ENCODE measurements at places on chromosomes 6 and 20.

DNA sequence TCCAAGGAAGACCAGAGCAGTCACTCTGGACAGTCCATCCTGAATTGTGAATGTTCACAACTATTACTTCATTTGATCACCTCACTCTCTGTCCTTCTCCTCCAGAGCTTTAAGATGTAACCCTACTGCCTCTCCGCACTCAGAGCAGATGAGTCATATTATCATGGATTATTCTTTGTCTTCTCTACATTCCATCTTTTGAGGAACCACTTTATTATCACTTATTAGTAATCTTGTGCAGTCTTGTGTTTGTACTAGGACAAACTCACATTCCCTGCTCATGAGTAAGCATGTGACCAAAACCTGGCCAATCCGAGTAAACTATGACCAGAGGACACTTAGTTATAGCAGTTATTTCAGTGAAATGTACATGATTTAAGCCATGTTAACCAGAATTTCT, 401.5 kb upstream of the ADGRB3 start:
- no peak for DNase-seq
- no peak overlapping the region for H3K4me3 ChIP-seq
- no peaks in the 10 kb centered on the region for H3K27me3 ChIP-seq
- no peak overlapping the region for H3K27ac ChIP-seq
- H3K4me1 ChIP-seq, result no peaks in the 10 kb centered on the region
- H3K36me3 ChIP-seq, result no peaks in the 10 kb centered on the region

- DNase-seq, result no peak
- H3K4me1 ChIP-seq, result no peaks in the 10 kb centered on the region
- no peak overlapping the region for H3K4me3 ChIP-seq
These were observed 508.9 kb upstream of the NOX3 start for GRCh38 chr6:155964544-155964943.

DNA sequence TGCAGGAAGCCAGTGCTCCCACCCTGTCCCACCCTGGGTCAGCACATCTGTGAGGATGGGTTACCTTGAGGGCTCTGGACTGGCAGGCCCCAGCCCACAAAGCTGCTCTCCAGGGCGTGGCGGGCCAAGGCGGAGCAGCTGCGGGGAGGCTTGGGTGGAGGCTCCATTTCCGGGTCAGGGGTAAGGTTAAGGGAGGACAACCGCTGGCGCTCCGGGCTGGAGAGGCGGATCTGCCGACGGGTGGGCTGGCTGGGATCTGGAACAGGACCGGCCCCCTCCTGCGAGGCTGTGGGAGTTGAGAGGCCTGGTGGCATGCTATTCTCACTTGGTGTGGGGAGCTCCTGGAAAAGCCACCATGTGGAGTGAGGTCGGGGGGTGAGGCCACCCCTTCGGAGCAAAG, 5.5 kb downstream of the SMPD2 start:
- H3K36me3 ChIP-seq, result peaks cover 9% of the 10 kb centered on the region
- no peaks in the 10 kb centered on the region for H3K27me3 ChIP-seq
- H3K4me1 ChIP-seq, result no peaks in the 10 kb centered on the region
- no peak overlapping the region for H3K27ac ChIP-seq

DNA sequence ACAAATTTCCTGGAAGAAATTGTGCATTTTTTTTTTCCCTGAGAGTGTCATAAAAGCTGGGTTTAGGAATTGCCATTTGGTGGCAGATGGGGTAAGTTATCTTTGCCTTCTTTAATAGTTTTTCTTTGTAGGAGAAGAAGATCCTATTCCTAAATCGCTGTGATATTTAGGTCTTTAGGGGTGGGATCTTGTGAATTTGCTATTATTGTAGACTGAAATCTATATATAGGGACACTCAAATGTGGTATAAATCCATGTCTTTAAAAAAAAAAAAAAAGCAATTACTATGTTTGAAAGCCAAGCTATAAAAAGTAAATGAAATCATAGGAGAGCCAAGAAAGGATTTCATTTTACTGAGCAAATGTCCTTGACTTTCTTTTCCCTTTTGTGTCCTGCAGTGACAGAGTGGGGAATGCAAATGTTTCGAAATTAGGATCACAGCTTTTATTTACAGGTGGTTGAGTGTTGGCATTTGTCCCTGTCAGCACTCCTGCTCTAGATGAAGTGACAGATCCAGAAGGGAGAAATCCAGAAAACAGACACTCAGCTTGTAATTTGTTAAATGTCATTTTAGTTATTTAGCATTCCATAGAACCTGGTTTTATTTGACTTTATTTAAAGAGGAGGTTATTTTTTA, 29.4 kb downstream of the TIAM2 start:
- H3K4me3 ChIP-seq, result no peak overlapping the region
- no peaks in the 10 kb centered on the region for H3K27me3 ChIP-seq
- no peak overlapping the region for H3K27ac ChIP-seq
- no peaks in the 10 kb centered on the region for H3K4me1 ChIP-seq

- peak; percentile 25 for DNase-seq
- no peaks in the 10 kb centered on the region for H3K4me1 ChIP-seq
- no peaks in the 10 kb centered on the region for H3K36me3 ChIP-seq
These were observed 19.4 kb upstream of the SDHAF4 start for GRCh38 chr6:70547313-70547712.

- no peaks in the 10 kb centered on the region for H3K4me1 ChIP-seq
- H3K4me3 ChIP-seq, result no peak overlapping the region
- H3K27ac ChIP-seq, result peak overlapping the region; percentile 27
These were observed 119.5 kb downstream of the FOXC1 start for GRCh38 chr6:1729133-1729749.

- DNase-seq, result no peak
- no peaks in the 10 kb centered on the region for H3K4me1 ChIP-seq
- H3K27ac ChIP-seq, result no peak overlapping the region
These were observed 29.1 kb upstream of the APCDD1L start for GRCh38 chr20:58544286-58544685.

DNA sequence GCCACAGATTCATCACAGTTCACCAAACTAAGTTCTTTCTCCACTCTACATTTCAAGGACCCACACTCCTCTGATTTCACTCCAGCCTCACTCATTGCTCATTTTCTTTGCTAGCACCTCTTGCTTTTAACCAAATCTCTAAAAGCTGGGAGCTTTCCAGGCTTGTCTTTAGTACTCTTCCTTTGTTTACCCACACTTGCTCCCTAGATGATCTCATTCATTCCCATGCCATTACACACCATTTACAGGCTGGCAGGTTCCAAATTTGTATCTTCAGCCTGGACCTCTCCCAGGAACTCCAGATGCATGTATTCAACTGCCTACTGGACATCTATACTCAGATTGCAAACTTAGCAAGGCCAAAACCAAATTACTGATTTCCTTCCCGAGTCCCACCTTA, 5.3 kb upstream of the GUCA1B start:
- peaks cover 4% of the 10 kb centered on the region for H3K4me1 ChIP-seq
- DNase-seq, result no peak
- H3K36me3 ChIP-seq, result no peaks in the 10 kb centered on the region
- H3K27me3 ChIP-seq, result no peaks in the 10 kb centered on the region
- no peak overlapping the region for H3K27ac ChIP-seq

DNA sequence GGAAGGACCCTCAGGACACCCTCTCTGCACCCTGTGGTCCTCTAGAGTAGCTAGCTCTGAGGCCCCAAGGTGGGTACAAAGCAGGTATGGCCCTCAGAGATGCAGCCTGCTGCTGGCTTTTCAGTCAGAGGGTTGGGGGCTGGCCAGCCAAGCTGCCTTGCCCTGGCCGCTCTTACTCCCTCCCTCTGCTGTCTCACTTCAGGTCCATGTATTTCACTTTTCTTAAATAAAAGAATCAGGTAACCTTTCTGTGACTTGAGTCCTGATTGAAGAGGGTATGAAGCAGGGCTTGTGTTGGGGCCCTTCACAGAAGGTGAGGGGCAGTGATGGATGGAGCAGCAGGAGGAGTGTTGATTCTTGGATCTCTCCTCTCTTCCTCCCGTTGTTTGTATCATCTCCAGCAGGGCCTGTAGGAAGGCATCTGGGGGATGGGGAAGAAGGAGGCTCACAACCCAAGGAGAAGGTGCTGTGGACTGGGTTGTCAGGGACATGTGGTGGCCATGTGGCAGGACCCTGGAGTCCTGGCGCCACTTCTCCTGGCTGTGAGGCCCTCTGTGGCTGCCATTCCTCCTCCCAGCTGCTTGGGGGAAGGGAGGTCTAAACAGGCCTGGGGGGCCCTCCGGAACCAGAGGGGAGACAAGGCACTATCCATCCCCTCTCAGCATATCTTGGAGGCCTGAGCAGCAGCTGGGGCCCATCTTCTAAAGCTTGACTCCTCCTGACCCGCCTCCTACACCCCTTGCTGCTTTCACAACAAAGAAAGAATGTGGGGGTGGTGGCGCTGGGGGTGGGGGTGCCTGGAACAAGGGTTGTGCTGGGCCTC, 1.1 kb upstream of the PTK7 start:
- peak; percentile 97 for DNase-seq
- H3K27me3 ChIP-seq, result no peaks in the 10 kb centered on the region
- no peak overlapping the region for H3K4me3 ChIP-seq

- no peaks in the 10 kb centered on the region for H3K4me1 ChIP-seq
- no peak overlapping the region for H3K4me3 ChIP-seq
- H3K27me3 ChIP-seq, result no peaks in the 10 kb centered on the region
- DNase-seq, result no peak
- H3K27ac ChIP-seq, result no peak overlapping the region
These were observed 84.7 kb upstream of the RNF24 start for GRCh38 chr20:4099905-4100675.

DNA sequence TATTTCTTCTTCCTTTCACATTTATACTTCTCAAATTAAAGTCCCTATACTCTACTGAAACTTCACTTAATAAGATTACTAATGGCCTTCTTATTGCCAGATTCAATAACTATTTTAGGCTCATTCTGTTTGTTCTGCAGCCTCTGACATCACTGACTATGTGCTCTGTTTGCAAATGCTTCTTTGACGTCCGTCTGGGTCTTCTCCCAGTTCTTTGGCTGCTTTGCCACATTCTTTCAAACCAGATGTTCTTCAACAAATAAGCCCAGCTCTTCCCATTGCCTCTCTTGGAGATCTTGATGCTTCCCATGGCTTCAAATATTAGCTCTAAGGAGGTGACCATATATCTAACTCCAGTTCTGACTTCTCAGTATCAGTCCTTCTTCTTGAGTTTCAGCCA, 117.4 kb downstream of the BTBD9 start:
- H3K36me3 ChIP-seq, result no peaks in the 10 kb centered on the region
- H3K27me3 ChIP-seq, result no peaks in the 10 kb centered on the region
- H3K4me3 ChIP-seq, result no peak overlapping the region

- H3K4me1 ChIP-seq, result no peaks in the 10 kb centered on the region
- H3K27me3 ChIP-seq, result no peaks in the 10 kb centered on the region
- no peaks in the 10 kb centered on the region for H3K36me3 ChIP-seq
- H3K27ac ChIP-seq, result no peak overlapping the region
- H3K4me3 ChIP-seq, result no peak overlapping the region
These were observed 51.2 kb downstream of the ORC3 start for GRCh38 chr6:87641065-87641692.

GRCh38 chr6:156423075-156423474, 354.1 kb upstream of the ARID1B start:
- no peak overlapping the region for H3K27ac ChIP-seq
- H3K36me3 ChIP-seq, result no peaks in the 10 kb centered on the region
- no peak for DNase-seq
- no peaks in the 10 kb centered on the region for H3K27me3 ChIP-seq
- no peaks in the 10 kb centered on the region for H3K4me1 ChIP-seq

DNA sequence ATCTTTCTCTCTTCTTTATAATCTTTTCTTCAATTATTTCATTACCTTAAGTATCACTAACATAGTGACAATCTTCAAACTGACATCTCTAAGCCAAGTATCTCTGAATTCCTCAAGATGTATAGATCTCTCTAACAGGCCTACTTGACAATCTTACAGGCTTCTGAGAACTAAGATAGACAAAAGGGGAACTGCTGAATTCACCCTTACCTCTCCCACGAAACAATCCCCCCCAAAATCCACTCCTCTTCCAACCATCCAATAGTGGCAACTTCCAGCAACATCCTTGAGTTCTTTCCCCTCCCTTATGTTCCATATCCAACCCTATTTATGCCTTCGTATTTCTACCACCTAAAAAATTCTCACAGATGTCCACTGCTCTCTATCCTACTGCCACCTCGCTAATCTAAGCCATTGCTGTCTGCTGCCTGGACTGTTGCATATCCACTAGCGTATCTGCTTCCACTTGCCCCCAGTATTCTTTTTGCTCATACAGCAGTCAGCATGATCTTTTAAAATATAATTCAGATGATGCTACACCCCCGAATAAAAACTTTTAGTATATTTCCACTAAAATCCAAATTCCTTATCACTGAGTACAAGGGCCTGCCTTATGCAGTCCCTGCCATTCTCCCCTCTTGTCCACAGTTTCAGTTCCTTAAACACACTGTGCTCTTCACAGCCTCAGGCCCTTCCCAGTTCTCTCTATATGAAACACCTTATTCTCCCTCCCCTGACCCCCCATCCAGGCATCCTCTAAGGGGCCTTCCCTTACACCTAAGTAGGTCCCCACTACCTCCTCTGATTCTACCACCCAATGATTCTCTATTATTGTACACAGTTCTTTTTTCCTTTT, 8.0 kb downstream of the REPS1 start:
- H3K4me1 ChIP-seq, result no peaks in the 10 kb centered on the region
- no peaks in the 10 kb centered on the region for H3K27me3 ChIP-seq
- H3K4me3 ChIP-seq, result no peak overlapping the region

DNA sequence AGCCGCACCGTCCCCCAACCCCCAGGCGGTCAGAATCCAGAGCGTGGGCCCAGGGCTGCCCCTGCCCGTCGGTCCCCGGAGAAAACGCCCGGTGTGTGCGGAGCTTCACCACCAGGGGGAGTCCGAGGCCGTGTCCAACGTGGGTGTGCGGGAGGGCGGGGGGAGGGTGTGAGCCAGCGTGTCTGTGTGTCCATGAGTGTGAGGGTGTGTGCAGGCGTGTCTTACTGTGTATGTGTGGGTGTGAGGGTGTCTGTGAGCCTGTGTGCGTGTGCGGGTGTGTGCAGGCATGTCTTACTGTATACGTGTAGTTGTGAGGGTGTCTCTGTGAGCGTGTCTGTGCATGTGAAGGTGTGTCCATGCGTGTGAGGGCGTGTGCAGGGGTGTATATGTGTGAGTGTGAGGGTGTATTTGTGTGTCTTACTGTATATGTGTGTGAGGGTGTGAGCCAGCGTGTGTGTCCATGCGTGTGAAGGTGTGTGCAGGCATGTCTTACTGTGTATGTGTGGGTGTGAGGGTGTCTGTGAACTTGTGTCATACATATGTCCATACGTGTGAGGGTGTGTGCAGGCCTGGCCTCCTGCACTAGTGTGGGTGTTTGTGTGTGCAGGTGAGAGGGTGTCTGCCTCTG, 24.6 kb upstream of the GATA5 start:
- H3K27me3 ChIP-seq, result no peaks in the 10 kb centered on the region
- DNase-seq, result peak; percentile 77
- no peaks in the 10 kb centered on the region for H3K36me3 ChIP-seq
- no peaks in the 10 kb centered on the region for H3K4me1 ChIP-seq

- H3K27me3 ChIP-seq, result no peaks in the 10 kb centered on the region
- H3K36me3 ChIP-seq, result no peaks in the 10 kb centered on the region
- H3K4me3 ChIP-seq, result no peak overlapping the region
- peak; percentile 29 for DNase-seq
- H3K4me1 ChIP-seq, result no peaks in the 10 kb centered on the region
These were observed 79.7 kb upstream of the FYN start for GRCh38 chr6:111952821-111953540.

DNA sequence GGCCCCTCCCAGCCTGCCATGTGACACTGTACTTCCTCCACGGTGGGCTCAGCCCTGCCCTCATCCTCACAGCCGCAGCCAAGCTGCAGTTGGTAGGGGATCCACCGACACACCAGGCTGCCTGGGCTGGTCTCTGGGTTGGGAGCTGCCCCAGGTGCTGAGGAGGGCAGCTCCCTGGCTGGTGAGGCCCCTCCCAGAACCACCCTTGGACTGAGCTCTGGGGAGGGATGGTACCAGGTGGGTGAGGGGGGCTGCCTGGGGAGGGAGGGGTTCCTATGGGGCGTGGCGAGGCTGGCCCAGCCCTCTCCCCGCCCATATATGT, 185 bp upstream of the TNFRSF6B start:
- H3K36me3 ChIP-seq, result no peaks in the 10 kb centered on the region
- H3K4me1 ChIP-seq, result peaks cover 14% of the 10 kb centered on the region
- H3K27ac ChIP-seq, result no peak overlapping the region
- H3K27me3 ChIP-seq, result no peaks in the 10 kb centered on the region

All from kidney (tissue), 22 donors.